ENCODE measurements at places on chromosomes 12 and 14.

DNA sequence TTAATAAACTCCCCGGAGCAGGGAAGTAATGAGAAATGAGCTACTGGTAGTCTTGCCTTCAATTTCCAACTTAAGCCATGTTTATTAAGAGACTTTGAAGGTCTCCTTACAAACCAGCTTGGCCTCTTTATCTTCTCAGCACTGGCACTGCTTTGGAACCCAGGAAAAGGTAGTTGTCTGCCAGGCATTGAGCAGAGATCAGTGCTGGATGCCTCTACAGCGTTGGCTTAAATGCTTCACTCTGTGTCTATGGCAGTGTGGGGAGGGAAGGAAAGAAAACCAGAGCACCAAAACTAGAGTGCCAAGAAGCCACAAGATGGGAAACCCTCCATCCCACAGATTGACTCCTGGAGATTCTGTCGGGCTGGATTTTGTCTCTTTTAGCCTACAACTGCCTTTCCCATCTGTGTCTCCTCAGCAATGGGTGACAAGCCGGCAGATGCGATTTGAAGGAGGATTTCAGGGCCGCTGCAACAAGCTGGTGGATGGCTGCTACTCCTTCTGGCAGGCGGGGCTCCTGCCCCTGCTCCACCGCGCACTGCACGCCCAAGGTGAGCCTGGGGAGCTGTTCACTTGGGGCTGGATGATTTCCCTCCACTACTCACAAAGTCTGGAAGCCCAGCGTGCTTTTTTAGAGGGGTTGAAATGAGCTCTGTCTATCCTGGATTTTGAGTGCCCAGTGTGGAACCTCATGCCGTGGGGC lies 57.3 kb downstream of the FNTB start:
- DNase-seq = no peak

GRCh38 chr12:54246011-54246641 lies 33.8 kb downstream of the CBX5 start:
- no peak for DNase-seq

- DNase-seq = no peak
Observed at GRCh38 chr12:53004178-53004577, 2.1 kb upstream of the EIF4B start.

- peak; percentile 29 for DNase-seq
Observed at GRCh38 chr14:36424478-36425102, 95.4 kb downstream of the NKX2-1 start.

DNA sequence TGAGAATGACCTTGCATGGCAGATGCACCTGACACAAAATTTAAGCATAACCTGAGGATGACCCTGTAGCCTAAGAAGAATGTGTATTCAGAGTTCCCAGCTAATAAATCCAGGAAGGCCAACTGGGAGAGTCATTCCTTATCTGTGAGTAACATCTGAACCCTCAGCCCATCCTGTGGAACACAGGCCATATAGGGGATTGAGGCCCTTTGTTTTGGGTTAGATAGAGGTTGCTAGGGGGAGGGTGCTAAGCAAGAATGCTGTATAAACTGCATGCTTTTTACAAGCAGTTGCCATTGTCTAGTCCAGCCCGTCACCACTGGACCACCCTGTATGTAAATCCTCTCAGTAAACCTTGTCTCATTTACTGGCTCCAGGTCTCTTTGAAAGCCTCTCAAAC lies 77.0 kb downstream of the BICD1 start:
- no peak for DNase-seq

- no peak for DNase-seq
Observed at GRCh38 chr14:31360919-31361662, 59.3 kb downstream of the HEATR5A start.

- DNase-seq = no peak
Observed at GRCh38 chr12:67367843-67368242, 98.7 kb downstream of the CAND1 start.
